ENCODE measurements at places on chromosomes 5 and 9. TPM values are rescaled to one million over a fixed set of nuclear protein-coding genes. Genes with fewer than 3 reads are reported as not detected.
A peak's percentile ranks its signal among the peaks of the same experiment; 100 is the strongest.

Gene PCDHB10
- total RNA-seq = 0.18 TPM

Gene NPR3
- total RNA-seq = 88.2 TPM

Gene INVS
- total RNA-seq = 25.3 TPM

DNA sequence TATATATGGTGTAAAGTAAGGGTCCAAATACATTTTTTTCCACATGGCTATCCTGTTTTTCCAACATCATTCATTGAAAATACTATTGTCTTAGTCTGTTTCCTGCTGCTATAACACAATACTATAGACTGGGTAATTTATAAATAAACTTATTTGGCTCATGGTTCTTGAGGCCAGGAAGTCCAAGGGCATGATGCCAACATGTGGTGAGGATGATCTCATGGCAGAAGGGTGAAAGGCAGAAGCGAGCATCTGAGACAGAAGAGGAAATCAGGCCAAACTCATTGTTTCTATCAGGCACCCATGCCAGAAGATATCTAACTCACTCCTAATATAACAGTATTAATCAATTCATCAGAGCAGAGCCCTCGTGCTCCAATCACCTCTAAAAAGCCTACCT is 42.6 kb downstream of the ANKRD55 start:
- DNase-seq = peak; percentile 80

DNA sequence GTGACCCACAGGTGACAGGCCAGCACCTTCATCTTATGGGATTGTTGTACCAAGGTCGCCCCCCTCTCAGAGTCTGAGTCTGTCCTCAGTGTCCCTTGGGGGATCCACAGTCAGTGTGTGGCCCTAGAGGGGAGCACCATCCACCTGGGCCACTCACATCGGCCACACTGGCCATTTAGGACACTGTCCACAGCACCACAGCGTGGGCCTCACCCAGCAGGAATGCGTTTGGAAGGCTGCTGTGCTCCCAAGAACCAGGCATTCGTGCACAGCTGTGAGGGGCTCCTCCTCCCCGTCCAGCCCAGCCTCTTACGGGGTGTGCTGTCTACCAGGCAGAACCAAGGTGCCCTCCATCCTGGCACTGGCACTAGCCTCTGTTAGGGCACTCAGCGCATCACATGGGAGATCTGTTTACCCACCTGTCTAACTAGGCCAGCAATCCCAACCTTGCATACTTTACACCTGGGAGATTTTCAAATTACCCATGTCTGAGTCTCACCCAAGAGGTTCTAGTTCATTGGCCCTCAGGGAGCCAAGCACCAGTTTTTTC is 24.5 kb upstream of the UBE2QL1 start:
- DNase-seq = no peak

DNA sequence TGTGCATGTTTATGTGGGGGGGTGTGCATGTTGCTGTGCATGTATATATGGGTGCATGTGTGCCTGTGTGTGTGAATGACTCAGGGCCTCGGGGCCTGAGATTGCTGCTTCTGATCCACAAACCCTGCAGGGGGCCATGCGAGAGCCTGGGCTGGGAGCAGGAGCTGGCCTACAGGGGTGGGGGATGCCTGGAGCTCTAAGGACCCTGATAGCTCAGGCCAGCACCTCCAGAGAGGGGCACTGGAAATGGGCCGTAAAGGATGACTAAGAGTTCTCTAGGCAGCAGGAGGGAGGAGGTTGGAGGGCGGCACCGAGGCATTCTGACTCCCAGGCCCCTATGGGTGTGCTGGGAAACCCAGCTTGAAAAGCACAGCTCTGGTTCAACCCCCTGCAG is 6.9 kb upstream of the UBAC1 start:
- DNase-seq = no peak

GRCh38 chr9:6703898-6704639 is 53.7 kb upstream of the KDM4C start:
- DNase-seq = peak; percentile 12

DNA sequence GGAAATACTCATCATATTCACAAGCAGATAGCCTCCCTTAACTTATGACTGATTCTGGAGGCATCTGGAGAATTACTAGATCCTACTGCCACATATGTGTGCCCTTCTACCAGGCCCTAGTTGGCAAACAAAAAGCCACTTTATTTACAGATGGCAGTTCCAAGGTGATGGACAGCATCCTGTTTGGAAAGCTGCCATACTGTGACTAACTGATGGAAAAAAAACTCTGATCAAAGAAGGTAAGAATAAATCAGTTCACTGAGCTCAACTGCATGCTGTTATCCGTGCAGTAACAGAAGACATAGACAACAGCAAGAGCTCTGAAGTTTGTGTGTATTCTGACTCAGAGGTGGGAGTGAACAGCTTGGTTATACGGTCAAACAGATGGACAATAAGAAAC is 279.8 kb upstream of the POU5F2 start:
- peak; percentile 74 for DNase-seq
